Vagina (tissue), 2 donors: ENCODE measurements at places on chromosomes 5 and 9.

DNA sequence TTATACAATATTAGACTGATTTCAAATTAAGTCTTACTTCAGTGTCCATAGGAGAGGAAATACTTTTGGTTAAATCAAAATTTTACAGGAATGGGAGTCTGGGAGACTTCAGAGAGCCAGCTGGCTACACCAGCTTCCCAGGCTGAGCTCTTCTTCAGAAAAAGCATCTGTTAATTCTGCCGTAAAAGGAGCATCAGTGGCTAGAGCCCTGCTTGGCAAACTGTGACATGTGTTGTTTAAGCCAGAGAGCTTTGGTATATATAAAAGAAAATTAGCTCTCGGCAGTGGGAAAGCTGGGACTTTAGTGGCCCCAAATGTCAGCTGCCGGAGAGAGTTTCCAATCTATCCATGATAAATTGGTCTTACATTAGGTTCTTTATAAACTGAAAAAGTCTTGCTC lies 378.8 kb upstream of the TUSC1 start:
- no peak for DNase-seq

DNA sequence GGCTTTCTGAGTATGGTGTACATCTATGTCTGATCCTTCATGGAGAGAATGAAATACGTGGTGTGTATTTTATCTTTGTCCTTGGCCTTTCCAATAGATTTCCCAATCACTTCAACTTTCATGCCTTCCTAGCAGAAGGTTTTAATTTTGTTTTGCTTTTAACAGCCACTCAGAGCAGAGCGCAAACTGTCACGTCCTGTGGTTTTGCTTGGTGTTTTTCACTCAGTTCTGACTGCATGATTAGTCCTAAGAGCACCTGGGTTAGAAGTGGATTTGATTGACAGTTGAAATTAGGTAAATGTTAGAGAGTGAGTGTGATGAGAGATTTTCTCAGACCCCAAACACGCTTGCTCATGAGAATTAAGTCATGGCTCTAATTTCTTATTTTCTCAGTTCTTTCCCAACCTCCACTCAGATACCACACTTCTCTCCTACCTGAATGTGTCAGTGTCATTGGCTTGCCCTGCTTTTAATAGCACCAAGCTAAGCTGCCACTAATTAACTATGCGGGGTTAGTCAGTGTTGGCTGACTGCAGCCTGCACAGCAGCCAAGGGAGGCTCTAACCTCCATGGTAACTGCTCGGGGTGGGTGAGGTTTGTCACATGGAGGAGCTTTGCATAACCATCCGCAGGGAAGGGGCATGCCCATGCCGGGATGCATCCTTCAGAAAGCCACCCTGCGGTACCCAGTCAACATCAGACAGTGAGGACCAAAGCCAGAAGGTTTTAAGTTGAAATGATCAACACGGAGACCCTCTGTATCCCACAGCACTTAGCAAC lies 173.4 kb downstream of the NR3C1 start:
- no peak for DNase-seq

DNA sequence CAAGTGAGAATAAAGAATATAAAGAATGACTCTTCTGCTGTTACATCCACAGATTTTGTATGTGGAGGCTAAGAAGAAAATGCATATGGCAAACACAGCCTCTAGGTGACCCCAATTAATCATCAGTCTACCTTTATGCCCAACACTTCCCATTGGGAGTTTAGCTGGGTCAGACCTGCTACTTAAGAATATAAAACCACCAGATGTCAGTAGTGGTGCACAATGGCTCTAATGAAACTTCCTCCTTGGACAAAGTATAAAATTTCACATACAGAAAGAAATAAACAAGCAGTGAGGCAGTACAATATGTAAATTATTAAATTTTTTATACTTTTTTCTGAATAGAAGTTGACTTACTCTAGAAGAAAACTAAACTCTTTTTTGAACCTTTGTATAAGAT lies 539.9 kb downstream of the BRINP1 start:
- no peak for DNase-seq

GRCh38 chr9:133892193-133892920 lies 99.8 kb downstream of the VAV2 start:
- no peak for DNase-seq

GRCh38 chr9:68552700-68553476 lies 12.2 kb upstream of the TMEM252 start:
- DNase-seq: no peak

DNA sequence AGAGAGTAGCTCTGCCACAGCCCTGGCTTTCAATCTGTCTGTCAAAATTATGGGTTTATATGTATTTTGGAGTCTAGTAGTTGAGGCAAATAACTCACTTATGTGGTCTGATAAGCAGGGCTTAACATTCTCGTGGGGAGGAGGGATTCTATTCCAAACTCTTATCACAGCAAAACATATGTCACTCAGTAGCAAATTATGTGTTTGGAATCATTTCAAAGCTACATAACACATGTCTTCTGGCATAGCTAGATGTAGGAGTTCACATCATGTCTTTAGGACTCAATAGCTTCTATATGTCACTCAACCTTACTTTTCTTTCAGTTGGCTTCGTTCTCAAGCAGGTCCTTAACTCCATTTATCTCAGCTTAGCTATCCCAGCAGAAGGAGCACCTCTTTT lies 144.5 kb upstream of the SEMA6A start:
- no peak for DNase-seq

GRCh38 chr5:166834246-166834645 lies 1457.2 kb upstream of the WWC1 start:
- DNase-seq: no peak

- DNase-seq: no peak
Measured at GRCh38 chr5:19853616-19854240, 134.3 kb downstream of the CDH18 start.

DNA sequence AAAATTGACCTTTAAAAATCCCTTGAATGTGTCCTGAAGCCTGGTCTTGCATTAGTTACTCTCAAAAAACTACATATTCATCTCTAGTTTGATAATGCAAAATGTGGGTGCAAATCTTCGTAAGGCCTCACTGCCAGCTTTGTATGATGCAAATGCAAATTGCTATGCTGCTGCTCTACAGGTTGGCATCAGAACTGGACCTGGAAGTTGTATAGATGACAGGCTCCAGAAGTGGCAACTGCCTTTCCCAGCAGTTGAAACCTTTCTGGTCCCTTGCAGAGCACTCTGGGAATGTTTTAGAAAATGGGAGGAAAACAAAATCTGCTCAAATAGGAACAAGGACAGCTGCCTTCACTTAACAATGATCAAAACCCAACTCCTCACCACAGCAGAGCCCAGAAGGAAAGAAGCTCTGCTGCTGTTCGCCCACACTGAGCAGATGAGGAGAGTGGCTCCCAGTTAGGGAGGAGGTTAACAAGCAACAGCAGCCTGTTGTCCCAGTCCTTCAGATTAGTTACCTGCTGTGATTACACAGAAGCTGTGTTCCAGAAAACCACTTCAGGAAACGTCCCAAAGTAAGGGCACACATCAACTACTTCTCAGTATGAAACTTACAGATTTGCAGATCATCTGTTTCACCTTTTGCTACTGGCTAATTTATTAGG lies 93.5 kb downstream of the PLPP1 start:
- no peak for DNase-seq

GRCh38 chr9:111232997-111233790 lies 96.8 kb downstream of the OR2K2 start:
- DNase-seq: no peak
